Stimulated activated CD4-positive, alpha-beta T cell treated with anti-CD3 and anti-CD28 coated beads, Interleukin-2, amount 100 ng/mL, for 24 hours (primary cell): ENCODE measurements at places on chromosomes 12 and 14.

DNA sequence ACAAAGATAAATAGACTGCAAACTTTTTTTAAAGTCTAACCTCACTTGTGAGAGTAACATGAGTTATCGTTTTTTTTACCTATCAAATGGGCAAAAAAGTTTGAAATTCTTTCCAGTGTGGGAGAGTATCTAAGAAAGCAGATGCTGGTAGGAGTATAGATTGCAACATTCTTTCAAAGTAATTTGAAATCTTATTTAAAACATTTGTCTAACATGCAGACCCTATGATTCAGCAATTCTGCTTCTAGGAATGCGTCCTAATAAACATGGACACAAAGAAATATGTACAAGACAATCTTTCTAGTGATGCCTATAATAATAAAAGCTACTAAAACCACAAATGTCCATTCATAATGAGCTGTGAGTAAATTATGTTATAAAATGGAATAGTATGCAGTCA is 110.4 kb upstream of the TMCC3 start:
- DNase-seq, result no peak

- DNase-seq, result no peak
Observed at GRCh38 chr14:74580275-74580672, 31.8 kb downstream of the LTBP2 start.

GRCh38 chr12:109739747-109740693 is 26.4 kb downstream of the FAM222A start:
- DNase-seq, result no peak

GRCh38 chr14:105072892-105073719 is 7.9 kb upstream of the GPR132 start:
- DNase-seq, result no peak

DNA sequence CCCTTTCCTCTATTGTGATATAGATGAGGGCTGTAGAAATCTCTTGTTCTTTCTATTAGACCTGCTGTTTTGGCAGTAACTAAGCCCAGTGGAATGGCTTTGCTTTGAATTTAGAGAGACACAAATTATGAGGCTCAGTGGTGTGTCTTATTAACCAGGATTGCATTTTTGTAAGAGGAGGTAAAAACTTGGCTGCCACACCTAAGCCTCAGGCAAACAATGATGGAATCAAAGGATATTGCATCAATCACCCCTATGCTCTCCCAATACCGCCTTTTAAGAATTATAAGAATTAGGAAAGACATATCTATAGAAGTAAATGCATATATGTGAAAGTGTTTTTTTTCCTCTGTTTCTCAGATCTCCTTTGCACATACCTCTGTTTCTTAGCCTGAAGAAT is 63.3 kb downstream of the ACSS3 start:
- DNase-seq, result no peak

GRCh38 chr12:116121453-116121871 is 156.0 kb downstream of the MED13L start:
- no peak for DNase-seq

DNA sequence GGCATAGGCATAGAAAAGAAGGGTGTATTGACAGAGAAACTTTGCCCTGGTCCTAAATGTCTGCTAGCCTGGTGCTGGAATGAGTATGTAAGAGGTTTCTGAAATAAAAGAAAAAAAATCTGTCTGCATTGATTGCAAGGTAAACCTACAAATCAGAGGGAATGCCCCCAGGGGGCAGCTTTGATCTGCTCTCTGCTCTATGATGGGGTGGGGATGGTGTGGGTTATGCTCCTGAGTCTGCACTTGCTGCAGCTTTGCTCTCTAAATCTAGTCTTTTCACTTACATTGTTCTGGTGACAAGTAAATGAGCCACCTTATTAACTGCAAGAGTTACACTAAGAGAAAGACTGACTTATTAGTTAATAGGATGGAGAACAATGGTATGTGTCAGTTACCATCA is 468.4 kb upstream of the STXBP6 start:
- DNase-seq, result no peak

DNA sequence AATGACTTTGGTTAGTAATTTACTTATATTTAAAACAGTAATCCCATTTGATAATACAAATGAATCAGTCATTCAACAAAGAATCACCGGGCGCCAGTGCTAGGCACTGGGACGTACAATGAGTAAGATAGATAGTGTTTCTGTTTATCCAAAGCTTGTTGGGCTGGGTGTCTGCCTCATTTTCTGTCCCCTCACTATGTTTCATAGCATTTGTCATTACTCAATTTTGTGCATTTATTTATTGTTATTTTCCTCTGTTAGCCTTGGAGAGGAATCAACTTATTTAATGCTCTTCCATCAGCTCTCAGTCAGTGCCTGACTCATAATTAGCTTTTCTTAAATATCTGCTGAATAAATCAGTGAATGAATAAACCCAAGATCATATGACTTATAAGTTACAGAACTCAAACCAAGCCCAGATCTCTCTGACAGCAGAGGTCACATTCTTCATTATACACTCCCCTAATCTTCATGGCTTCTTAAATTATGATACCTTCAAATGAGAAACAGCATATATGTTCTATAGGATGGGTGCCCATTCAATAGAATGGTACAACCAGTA is 86.2 kb downstream of the TSPAN8 start:
- no peak for DNase-seq

DNA sequence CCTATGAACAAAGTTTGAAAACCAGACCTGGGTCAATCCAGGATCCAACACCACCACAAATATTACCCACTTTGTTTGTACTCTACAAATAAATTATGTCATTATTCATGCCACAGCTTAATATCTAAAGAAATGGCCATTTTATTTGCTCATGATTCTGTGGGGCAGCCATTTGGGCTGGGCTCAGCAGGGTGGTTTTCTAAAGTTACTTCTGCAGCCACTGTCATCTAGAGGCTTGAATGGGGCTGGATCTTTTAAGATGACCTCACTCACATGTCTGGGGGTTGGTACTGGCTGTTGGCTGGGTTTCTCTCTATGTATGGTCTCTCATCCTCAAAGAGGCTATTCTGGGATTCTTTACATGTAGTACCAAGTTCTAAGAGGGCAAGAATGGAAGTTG is 96.2 kb downstream of the VCPKMT start:
- no peak for DNase-seq

DNA sequence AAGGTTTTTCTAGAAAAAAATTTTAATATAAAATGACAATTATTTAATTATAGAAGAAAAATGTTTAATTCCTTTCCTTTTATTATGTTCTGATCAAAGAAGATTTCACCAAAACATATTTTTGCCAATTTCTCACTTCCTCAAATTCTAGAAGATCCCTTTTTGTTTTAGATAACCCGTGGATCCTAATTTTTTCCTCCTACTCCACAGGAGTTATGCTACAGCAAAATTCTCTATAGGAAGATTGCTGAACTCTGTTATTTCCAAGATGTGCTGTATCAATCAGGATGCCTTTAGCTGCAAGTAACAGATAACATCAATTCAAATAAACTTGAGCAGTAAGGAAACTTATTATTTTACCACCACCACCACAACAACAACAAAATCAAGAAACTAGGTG is 3.8 kb upstream of the SNX6 start:
- no peak for DNase-seq

GRCh38 chr12:96136161-96136560 is 58.0 kb upstream of the ELK3 start:
- no peak for DNase-seq

- no peak for DNase-seq
Observed at GRCh38 chr12:3102771-3103410, 25.7 kb downstream of the TSPAN9 start.

GRCh38 chr12:121789233-121789781 is 4.2 kb downstream of the RHOF start:
- DNase-seq, result peak; percentile 54

GRCh38 chr14:89167705-89168104 is 249.3 kb downstream of the FOXN3 start:
- DNase-seq, result no peak

- no peak for DNase-seq
Observed at GRCh38 chr12:121538699-121539061, 42.1 kb downstream of the KDM2B start.

DNA sequence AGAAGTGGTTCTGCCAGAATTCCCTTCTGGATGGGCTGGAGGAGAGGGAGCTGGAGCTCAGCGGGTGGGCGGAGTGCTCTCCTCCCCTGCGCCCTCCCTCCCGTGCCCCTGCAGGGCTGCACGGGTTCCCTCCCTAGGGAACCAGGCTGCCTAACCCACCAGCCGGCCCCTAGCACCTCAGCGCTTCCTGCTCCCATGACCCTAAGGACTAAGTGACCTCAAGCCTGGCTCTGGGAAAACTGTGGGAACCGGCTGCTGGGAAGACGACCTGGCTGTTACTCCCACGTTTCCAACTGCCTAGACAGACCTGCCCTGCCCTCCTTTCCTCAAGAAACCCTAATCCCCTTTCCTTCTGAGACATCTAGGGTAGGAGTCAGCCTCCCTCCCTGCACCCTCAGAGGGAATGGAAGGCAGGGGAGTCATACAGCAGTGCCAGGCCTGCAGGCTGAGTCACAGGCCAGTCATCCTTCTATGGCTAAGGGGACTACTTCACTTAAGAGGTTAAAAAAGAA is 31.5 kb downstream of the SLC6A12 start:
- no peak for DNase-seq

- no peak for DNase-seq
Observed at GRCh38 chr12:124476011-124476400, 91.4 kb downstream of the NCOR2 start.

- DNase-seq, result no peak
Observed at GRCh38 chr12:104582739-104583138, 126.0 kb downstream of the CHST11 start.

DNA sequence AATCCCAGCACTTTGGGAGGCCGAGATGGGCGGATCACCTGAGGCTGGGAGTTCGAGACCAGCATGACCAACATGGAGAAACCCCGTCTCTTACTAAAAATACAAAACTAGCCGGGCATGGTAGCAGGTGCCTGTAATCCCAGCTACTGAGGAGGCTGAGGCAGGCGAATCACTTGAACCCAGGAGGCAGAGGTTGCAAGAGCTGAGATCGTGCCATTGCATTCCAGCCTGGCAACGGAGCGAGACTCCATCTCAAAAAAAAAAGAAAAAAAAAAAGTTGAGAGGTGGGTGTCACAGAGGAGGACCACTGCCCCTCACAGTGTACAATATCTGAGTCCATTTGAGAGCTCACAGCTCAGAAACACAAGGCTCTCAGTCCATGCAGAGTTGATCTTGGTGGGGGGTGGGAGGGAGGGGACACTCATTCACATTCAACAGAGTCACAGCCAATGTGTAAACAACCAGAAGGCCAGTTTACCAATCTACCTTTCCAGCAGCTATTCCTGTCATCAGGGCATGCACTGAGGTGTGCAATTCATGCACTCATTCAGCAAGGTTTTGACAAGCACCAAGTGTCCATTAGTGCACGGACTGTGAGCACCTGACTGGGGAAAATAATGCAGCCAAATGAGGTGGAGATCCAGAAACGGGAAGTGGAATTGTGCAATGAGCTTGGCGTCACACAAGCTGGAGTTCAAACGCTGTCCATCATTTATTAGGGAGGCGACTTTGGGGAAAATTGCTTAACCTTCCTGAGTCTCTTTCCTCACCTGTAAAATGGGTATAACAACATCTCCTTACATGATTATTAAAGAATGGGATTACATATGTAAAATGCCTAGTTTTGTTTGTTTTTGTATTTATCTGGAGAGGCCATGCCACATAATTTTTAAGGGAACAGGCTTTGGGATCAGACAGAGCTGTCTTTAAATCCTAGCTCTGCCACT is 4.4 kb upstream of the EIF5 start:
- no peak for DNase-seq

- DNase-seq, result no peak
Observed at GRCh38 chr12:56315249-56315621, 553 bp downstream of the CNPY2 start.

DNA sequence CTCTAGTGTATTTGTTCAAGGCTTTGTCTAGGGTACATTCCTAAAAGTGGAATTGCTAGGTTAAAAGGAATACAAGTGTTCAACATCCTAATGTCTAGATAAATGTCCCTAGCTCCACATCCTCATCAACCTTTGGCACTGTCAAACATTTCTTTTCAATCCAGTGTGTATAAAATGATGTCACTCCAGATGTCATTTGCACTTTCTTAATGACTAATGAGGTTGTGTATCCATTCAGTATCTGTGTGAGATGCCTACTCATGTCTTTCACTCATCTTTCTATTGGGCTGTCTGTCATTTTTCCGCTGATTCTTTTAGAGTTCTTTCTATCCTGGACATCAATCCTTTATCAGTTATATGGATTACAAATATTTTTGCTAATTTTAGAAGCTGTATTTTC is 43.3 kb downstream of the ARMH4 start:
- no peak for DNase-seq

GRCh38 chr12:12925388-12925787 is 26.6 kb downstream of the GPRC5D start:
- DNase-seq, result no peak

GRCh38 chr12:106248846-106249371 is 1.1 kb upstream of the CKAP4 start:
- peak; percentile 46 for DNase-seq

GRCh38 chr14:80239631-80240030 is 28.3 kb upstream of the DIO2 start:
- no peak for DNase-seq

DNA sequence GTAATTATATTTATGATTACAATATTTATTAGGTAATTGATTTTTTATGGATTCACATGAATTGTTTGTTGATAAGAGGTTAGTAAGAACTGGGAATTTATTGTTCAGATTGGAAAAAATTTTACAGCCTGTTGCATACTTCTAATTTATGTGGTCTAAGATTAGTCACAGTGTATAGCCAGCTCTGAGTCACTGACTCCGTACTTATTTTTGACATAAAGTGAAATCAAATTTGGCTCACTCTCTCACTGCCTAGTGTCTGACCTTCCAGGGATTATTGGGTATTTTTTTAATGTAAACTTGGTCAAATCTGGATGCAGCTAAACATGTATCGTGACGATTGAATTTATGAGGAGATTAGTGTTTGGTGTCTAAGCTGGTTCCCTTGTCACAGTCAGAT is 109.3 kb downstream of the PTPRQ start:
- no peak for DNase-seq

- DNase-seq, result no peak
Observed at GRCh38 chr12:24661657-24662096, 287.2 kb downstream of the BCAT1 start.

GRCh38 chr12:93853698-93854478 is 176.7 kb downstream of the CRADD start:
- no peak for DNase-seq

- no peak for DNase-seq
Observed at GRCh38 chr12:100591979-100592378, 18.5 kb downstream of the GAS2L3 start.

- DNase-seq, result no peak
Observed at GRCh38 chr14:90522571-90523191, 125.9 kb downstream of the CALM1 start.

GRCh38 chr12:132426349-132427173 is 63.4 kb upstream of the FBRSL1 start:
- no peak for DNase-seq

DNA sequence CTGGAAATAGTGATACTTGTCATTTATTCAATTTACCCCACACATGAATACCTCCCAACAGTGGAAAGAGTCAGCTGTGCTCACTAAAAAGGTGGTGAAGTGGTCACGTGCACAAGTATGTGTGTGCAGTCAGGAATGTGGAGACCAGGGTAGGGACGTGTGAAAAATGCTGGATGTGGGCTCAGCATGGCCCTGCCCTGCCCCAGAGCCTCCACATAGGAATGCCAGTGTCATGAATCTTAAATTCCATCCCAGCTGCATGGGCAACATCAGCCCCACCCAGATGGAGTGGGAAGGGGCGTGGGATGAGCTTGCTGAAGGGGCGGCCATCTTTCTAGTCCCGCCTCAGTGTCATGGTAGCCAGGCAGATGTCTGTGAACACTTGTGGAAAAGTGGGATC is 87.7 kb downstream of the C12orf75 start:
- no peak for DNase-seq
